Activated CD8-positive, alpha-beta memory T cell treated with anti-CD3 and anti-CD28 coated beads for 1 hour (primary cell): ENCODE measurements at places on chromosomes 1 and 21.

GRCh38 chr1:94772230-94772641 lies 47.9 kb upstream of the SLC44A3 start:
- DNase-seq: no peak

- DNase-seq: no peak
Observed at GRCh38 chr1:204889681-204890383, 19.2 kb downstream of the NFASC start.

- DNase-seq: no peak
Observed at GRCh38 chr1:185229981-185230380, 73.0 kb downstream of the SWT1 start.

DNA sequence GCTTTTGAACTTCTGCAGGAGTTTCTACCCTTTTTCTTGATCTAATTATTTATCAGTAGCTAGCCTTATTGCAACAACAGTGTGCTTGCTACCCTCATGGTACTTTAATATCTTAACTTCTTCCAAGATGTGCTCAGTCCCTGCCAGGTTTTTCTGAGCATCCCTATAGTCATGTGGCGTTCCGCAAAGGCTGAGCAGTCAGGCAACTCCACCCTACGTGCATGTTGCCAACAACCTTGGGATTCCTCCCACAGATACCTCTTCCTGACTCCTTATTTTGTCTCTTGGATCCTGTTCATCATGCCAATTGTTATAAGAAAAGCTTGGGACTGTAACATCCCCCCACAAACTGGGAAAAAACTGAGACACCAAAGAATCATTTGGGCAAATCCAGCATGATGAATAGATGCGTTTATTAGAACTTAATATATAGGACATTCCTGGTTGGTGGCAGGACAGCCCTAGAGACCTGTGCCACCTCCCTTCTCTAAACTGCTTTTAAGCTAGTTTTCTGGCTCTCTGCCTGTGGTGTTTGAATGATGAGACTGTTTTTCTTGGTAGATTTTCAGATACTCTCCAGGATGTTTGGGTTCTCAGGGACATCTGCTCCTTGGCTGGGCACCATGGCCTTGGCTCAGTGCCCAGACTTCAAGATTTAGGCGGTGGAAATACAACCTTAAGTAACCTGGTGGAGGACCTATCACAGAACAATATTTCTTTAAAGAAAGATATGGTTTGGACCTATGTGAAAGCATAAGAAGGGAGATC lies 27.1 kb upstream of the KCTD3 start:
- no peak for DNase-seq

DNA sequence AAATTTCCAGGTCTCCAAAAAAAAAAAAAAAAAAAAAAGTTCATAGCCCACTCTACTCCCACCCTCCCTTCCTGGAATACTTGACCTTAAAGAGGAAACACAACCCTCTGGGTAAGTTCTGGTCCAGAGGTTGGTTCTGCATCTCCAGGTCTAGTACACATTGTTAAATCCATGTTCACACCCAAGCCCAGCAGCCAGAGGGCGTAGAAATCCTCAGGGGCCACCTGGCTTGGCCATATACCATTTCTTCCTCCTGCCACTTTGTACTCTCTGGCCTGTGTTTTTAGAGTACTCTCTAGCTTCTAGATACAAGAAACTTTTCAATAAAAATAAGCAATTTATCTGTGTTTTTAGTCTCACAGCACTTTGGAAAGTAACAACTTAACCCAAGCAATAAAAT lies 89.3 kb downstream of the PHTF1 start:
- no peak for DNase-seq

DNA sequence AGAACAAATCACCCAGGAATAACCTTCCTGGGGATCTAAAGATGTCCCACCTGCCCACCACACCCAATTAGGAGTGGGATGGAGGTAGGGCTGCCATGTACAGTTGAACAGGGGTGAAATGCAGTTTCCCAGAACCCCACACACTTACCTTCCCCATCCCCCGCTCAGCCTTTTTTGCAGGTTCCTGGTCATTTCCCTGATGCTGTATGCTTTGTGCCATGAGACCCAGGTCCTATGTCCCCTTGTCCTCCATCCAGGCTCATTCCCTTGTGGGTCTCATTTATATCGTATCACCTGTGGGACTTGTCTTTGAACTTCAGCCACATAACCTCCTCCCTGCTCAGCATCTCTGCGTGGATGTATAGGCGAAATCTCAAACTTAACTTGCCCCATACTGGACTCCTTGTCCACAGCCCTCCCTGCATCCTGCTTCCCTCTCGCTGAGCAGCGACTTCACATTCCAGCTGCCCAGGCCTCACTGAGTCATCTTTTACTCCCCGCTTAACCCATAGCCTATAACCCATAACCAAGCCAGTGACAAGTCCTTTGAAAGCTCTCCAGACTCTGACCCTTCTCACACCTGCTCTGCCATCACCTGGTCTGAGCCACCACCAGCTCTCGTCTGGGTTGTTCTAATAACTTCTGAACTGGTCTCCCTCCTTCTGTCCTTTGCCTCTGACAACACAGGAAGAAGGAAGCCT lies 4.7 kb downstream of the LDLRAD2 start:
- DNase-seq: no peak

DNA sequence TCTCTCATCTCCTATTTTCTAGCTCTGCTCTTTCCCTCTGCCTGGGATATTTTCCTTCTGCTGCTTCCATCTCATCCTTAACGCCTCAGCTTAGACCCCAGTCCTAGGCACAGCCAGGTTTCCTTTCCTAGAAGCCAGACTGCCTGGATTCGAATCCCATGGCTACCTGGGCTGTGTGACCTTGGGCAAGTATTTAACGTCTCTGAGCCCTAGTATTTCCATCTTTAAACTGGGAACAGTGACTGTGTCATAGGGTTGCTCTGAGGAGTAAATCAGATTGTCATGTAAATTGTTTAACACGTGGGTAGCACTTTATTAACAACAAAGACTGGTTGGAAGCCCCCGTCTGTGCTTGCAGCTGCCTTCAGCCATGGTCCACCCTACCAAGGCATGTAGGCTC lies 18.4 kb downstream of the DHRS3 start:
- no peak for DNase-seq
